ENCODE measurements at places on chromosomes 1 and 21.
A peak's percentile ranks its signal among the peaks of the same experiment; 100 is the strongest.

DNA sequence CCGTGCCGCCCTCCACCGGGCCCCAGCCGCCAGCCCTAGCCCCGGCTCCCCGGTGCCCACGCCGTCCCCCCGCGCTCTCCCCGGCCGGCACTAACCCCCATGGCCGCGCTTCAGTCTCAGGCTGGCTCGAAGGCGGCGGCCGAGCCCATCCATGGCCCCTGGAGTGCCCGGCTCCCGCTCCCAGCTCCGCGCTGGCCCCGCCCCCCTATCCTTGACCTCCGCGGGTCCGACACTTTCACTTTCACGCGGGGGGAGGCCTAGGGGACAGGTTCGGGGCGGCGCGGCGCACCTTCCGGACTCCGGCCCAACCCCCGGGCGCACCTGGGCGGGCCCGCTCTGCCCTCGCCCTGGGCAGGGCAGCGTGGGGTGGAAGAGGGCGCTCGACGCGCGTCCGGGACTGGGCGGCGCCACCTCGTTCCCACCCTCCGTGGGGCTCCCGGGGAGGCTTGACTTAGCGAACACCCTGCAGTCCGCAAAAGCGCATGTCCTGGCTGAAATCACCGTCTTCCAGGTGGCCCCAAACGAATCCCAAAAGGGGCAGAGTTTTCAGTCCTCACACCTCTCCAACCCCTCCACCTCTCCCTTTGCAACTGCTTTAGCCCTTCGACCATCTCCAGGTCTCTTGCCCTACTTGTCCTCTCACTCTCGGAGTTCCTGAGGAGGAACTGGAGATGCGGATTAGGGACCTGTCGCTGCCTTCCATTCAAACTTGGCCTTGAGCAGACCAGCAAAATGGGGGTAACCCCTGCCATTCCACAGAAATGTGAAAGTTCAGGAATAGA lies 3.9 kb upstream of the DENND2D start:
- DNase-seq, result no peak

GRCh38 chr1:108933944-108934343 lies 29.3 kb downstream of the CLCC1 start:
- no peak for DNase-seq

DNA sequence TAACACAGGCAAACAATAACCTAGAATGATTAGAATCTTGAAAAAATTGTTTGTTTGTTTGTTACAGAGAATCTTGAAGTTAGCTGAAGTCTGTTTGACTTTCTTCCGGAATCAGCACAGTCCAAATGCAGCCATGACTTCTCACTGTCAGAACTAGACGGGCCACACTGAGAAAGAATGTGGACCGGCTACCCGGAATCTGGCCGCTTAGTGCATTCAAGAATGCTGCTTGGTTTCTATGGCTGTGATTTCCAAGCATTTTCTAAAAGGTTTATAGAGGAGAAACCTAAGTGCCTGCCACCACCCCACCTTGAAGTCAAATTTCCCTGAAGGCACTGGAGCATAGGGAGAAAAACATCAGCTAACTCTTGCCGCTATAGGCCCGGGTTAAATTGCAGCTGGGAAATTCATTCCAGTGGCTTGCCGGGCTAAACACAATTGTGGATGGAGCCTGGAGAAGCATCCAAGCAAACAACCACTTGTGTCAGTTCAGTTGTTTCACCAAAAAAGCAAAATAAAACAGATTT lies 231.1 kb downstream of the DISC1 start:
- DNase-seq, result no peak

DNA sequence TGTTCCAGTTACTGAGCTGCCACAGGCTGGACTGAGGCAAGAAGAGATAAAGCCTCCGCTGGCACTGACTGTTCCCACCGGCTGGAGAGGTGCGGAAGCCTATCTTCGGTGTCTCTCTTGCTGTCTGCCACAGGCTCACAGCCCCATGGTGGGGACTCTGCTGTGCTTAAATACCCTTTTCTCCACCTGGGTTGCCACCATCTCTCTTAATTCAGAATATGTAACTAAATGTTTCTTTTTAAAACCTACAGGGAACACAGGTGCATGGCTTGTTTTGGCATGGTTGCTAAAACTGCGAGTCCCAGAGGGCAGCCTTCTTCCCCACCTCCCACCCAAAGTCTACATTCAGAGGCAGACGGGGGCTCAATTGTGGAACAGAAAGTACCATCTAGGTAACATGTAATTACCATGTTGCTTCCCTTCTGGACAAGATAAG lies 8.1 kb upstream of the LBR start:
- no peak for DNase-seq

- DNase-seq, result peak; percentile 9
Observed at GRCh38 chr1:92623187-92623778, 136.6 kb upstream of the GFI1 start.

Data from AG08395 (cell line).